Caco-2 (cell line): ENCODE measurements at places on chromosomes 5 and 9.

DNA sequence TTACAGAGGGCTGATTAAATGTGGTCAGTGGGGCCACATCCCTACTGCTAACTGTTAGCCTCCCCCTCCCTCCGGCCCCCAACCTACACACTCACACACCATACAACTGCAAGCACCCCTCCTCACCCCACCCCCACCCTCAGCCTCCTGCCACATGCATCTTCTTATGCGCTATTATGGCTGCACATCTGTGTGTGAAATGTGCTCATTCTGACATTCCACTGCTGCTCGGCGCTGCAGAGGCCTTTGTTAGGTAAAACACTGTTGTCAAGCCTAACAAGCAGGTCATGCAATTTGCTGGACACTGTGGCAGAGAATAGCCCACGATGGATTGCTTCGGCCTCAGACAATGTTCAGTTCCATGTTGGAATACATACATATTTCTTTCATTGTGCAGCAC is 173.6 kb downstream of the NR2F1-AS1 start:
- no peaks in the 10 kb centered on the region for H3K36me3 ChIP-seq
- H3K27ac ChIP-seq, result no peak overlapping the region
- no peaks in the 10 kb centered on the region for H3K4me1 ChIP-seq
- DNase-seq, result no peak

DNA sequence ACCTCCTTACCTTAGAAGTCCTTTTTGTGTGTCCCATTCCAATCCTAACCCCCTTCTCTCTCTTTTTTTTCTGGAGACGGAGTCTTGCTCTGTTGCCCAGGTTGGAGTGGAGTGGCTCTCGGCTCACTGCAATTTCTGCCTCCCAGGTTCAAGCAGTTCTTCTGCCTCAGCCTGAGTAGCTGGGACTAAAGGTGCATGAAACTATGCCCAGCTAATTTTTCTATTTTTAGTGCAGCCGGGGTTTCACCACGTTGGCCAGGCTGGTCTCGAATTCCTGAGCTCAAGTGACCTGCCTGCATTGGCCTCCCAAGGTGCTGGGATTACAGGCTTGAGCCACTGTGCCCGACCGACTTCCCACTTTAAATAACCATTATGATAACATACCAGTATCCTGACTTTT is 17.5 kb downstream of the TMEM38B start:
- no peak for DNase-seq
- no peaks in the 10 kb centered on the region for H3K4me1 ChIP-seq
- H3K27ac ChIP-seq, result no peak overlapping the region
- no peak overlapping the region for H3K4me3 ChIP-seq

- no peak for DNase-seq
- no peak overlapping the region for H3K4me3 ChIP-seq
- H3K4me1 ChIP-seq, result no peaks in the 10 kb centered on the region
- H3K27me3 ChIP-seq, result no peaks in the 10 kb centered on the region
- no peaks in the 10 kb centered on the region for H3K36me3 ChIP-seq
- no peak overlapping the region for H3K27ac ChIP-seq
Measured at GRCh38 chr5:92104126-92104525, 721.0 kb upstream of the ARRDC3 start.

- H3K27ac ChIP-seq, result no peak overlapping the region
- H3K4me3 ChIP-seq, result no peak overlapping the region
- no peaks in the 10 kb centered on the region for H3K4me1 ChIP-seq
Measured at GRCh38 chr5:42037379-42037932, 112.4 kb downstream of the FBXO4 start.

GRCh38 chr9:125142560-125143376 is 560 bp downstream of the SCAI start:
- no peaks in the 10 kb centered on the region for H3K4me1 ChIP-seq
- H3K27ac ChIP-seq, result peak overlapping the region; percentile 85
- H3K27me3 ChIP-seq, result no peaks in the 10 kb centered on the region
- H3K36me3 ChIP-seq, result no peaks in the 10 kb centered on the region
- peak overlapping the region; percentile 92 for H3K4me3 ChIP-seq
- DNase-seq, result peak; percentile 3

DNA sequence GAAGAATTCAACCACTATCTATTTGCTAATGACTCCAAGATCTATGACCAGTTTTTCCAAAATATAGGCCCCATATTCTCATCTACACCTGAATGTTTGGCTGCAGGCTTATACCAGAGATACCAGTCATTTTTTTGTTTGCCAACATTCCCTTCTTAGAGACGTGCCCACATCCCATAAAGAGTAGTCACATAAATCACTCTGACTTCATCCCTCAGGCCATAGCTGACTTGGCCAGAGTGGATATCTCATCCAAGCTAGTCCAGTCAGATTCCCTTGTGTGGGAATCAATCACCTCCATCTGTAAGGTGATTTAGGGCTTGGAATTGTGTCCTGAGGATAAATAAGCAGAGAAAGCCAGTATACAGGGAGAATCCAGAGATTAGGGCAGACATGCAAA is 124.3 kb upstream of the SLC24A2 start:
- no peaks in the 10 kb centered on the region for H3K4me1 ChIP-seq
- H3K27me3 ChIP-seq, result no peaks in the 10 kb centered on the region
- no peak for DNase-seq
- H3K4me3 ChIP-seq, result no peak overlapping the region

GRCh38 chr5:8577792-8578191 is 708.8 kb downstream of the MTRR start:
- no peaks in the 10 kb centered on the region for H3K4me1 ChIP-seq
- H3K4me3 ChIP-seq, result no peak overlapping the region
- no peaks in the 10 kb centered on the region for H3K27me3 ChIP-seq
- no peak overlapping the region for H3K27ac ChIP-seq

DNA sequence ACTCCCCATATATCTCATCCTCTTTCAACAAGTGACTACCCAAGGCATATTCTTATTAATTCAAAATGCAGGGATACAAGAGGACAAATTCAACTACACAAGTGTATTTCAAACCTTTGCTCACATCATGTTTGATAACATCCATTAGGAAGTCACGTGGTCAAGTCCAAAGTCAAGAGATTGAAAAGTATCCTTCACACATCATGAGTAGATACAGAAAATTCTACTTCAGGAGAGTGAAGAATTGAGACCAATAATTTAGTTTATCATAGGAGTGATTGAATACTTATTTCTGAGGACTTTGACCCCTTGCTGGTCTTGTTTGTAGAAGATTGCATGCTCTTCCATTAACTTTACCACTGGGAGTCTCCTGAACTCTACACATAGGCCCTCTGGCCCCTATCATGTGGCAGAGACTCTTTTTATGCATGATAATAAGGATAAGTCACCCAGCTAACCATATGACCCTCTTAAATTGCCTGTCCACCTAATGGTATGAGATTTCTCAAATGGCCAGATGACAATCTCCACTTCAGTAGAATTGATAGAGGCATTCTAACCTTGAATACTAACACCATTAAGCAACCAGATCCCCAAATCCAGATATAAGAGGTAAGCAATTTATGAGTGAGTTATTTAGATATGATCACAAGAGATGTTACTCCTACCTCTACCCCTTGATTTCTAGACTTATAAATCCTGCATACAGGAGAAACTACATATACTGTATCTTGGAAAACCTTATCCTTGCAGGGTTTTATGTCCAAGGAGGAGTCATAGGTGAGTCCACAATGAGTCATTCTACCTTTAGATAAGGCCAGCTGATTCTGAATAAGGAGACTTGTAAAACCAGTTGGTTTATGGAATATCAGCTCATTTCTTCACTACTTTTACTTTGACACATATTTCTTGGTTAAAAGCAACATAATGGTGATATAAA is 26.6 kb upstream of the SLC46A2 start:
- DNase-seq, result no peak
- H3K27ac ChIP-seq, result peak overlapping the region; percentile 30
- no peaks in the 10 kb centered on the region for H3K36me3 ChIP-seq
- H3K4me3 ChIP-seq, result no peak overlapping the region

DNA sequence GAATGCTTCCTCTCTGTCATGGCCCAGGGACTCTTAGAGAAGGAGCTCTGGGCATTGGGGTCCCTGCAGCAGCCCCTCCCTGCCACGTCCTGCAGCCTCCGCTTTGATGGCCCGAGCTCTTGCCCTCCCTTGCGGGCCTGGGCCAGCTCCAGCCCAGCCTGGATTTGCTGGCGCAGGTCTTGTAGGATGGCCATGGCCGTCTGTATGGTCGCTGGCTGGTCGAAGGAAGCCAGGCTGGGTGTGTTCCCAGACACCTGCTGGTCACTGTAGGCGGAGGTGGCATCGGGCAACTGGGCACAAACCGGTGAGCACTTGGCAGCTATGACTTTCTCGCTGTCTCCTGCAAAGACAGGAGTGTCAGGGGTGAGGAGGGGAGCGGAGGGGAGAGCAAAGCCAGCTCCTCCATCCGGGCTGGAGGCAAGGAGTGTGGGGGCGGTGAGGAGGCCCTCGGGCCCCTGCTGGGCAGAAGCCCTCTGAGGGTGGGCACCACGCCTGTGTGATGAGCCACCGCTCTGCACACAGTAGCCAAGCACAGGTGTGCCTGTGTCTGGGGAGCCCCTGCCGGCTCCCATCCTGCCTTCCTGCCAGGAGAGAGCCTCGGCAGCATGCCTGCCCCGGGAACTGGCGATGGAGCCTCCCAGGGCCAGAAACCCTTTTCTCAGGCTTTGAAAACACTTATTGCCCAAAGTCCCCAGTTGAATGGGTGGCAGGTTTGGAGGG is 12.4 kb downstream of the CCDC187 start:
- H3K27ac ChIP-seq, result no peak overlapping the region
- peaks cover 12% of the 10 kb centered on the region for H3K4me1 ChIP-seq
- no peak overlapping the region for H3K4me3 ChIP-seq
- no peaks in the 10 kb centered on the region for H3K27me3 ChIP-seq
- no peak for DNase-seq

- H3K4me3 ChIP-seq, result no peak overlapping the region
- peaks cover 2% of the 10 kb centered on the region; the same call in 1 of the 2 replicates for H3K4me1 ChIP-seq
- no peaks in the 10 kb centered on the region for H3K36me3 ChIP-seq
- H3K27ac ChIP-seq, result no peak overlapping the region
- DNase-seq, result peak; percentile 75
- no peaks in the 10 kb centered on the region; the same call in 1 of the 2 replicates for H3K27me3 ChIP-seq
Measured at GRCh38 chr9:34985311-34985899, 4.1 kb upstream of the DNAJB5 start.

- no peaks in the 10 kb centered on the region for H3K4me1 ChIP-seq
- no peak for DNase-seq
- no peaks in the 10 kb centered on the region for H3K36me3 ChIP-seq
- no peak overlapping the region for H3K4me3 ChIP-seq
- H3K27me3 ChIP-seq, result no peaks in the 10 kb centered on the region
Measured at GRCh38 chr9:73640971-73641370, 489.3 kb downstream of the ANXA1 start.

- peak; percentile 49 for DNase-seq
- no peak overlapping the region for H3K27ac ChIP-seq
- H3K36me3 ChIP-seq, result no peaks in the 10 kb centered on the region
- peak overlapping the region; percentile 95 for H3K4me3 ChIP-seq
Measured at GRCh38 chr5:54518146-54518817, 723 bp downstream of the SNX18 start.

GRCh38 chr5:62373382-62373781 is 30.3 kb downstream of the DIMT1 start:
- no peaks in the 10 kb centered on the region for H3K36me3 ChIP-seq
- peaks cover 11% of the 10 kb centered on the region; the same call in 1 of the 2 replicates for H3K4me1 ChIP-seq
- H3K27ac ChIP-seq, result no peak overlapping the region
- H3K4me3 ChIP-seq, result no peak overlapping the region

DNA sequence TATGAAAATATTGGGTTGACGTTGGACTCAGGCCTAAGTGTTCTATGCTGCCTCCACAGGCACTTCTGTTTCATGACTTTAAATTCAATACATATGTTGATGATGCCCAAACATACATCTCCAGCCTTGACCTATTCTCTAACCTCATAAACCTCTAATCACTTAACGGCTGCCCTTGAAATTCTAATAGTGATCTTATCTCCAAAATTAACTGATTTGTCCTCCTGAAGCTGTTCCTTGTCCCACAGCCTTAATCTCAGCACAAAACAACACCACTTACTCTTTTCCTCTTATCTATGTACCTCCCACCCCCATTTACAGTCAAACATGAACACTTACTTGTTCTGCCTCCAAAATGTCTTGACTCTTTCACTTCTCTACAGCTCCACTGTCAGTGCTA is 43.3 kb downstream of the FGF10 start:
- DNase-seq, result no peak
- H3K4me3 ChIP-seq, result no peak overlapping the region
- H3K27ac ChIP-seq, result no peak overlapping the region
- H3K4me1 ChIP-seq, result no peaks in the 10 kb centered on the region
- no peaks in the 10 kb centered on the region for H3K36me3 ChIP-seq
